A673 (cell line): ENCODE measurements at places on chromosomes 13 and 19. TPM values are rescaled to one million over a fixed set of nuclear protein-coding genes. Genes with fewer than 3 reads are reported as not detected.

The CGB1 gene
- total RNA-seq: not detected in 2 replicates

The GPR4 gene
- not detected in 2 replicates for total RNA-seq

The UBE2L5 gene
- 0.21 TPM in 1 of 2 replicates, not detected in the other for total RNA-seq

The ZNF470 gene
- total RNA-seq: 5.0 and 5.1 TPM in 2 replicates

The SLC1A6 gene
- 0.26 TPM in 1 of 2 replicates, not detected in the other for total RNA-seq

The RFPL4A gene
- not detected in 2 replicates for total RNA-seq

The ZNF471 gene
- total RNA-seq: 1.6 and 2.9 TPM in 2 replicates

The NALCN gene
- 0.35 and 0.52 TPM in 2 replicates for total RNA-seq

The ZNF556 gene
- total RNA-seq: not detected in 2 replicates

- H3K36me3 ChIP-seq: no peaks in the 10 kb centered on the region
- DNase-seq: peak; percentile 10
- no peaks in the 10 kb centered on the region for H3K27me3 ChIP-seq
Observed at GRCh38 chr13:84399320-84400085, 517.2 kb upstream of the SLITRK1 start.

GRCh38 chr13:60590800-60591747, 194.1 kb downstream of the TDRD3 start:
- H3K27me3 ChIP-seq: no peaks in the 10 kb centered on the region
- DNase-seq: peak; percentile 64
- no peak overlapping the region for H3K4me3 ChIP-seq
- peaks cover 18% of the 10 kb centered on the region for H3K4me1 ChIP-seq
- H3K36me3 ChIP-seq: no peaks in the 10 kb centered on the region
- no peak overlapping the region for H3K27ac ChIP-seq

- H3K27ac ChIP-seq: peak overlapping the region; percentile 17
- peak; percentile 59 for DNase-seq
- H3K4me3 ChIP-seq: no peak overlapping the region
- H3K4me1 ChIP-seq: peaks cover 21% of the 10 kb centered on the region
Observed at GRCh38 chr13:45510672-45511071, 45.9 kb downstream of the COG3 start.

DNA sequence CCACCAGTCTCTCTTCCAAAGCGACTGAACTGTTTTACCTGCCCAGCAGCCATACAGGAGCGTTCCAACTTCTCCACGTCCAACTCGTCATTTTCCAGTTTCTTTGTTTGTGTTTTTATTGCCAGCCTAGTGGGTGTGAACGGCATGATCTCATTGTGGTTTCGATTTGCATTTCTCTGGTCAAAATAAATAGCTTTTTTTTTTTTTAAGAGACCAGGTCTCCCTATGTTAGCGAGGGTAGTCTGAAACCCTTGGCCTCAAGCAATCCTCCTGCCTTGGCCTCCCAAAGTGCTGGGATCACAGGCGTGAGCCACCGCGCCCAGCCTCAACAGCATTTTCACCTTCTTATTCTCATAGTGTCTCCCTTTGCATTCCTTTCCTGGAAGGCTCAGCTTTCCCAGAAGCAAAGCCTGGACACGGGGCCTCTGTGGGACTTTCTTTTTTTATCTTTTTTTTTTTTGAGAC, 4.2 kb upstream of the JSRP1 start:
- H3K4me1 ChIP-seq: no peaks in the 10 kb centered on the region
- no peaks in the 10 kb centered on the region for H3K27me3 ChIP-seq
- H3K27ac ChIP-seq: no peak overlapping the region
- no peak overlapping the region for H3K4me3 ChIP-seq
- DNase-seq: no peak
- H3K36me3 ChIP-seq: no peaks in the 10 kb centered on the region

DNA sequence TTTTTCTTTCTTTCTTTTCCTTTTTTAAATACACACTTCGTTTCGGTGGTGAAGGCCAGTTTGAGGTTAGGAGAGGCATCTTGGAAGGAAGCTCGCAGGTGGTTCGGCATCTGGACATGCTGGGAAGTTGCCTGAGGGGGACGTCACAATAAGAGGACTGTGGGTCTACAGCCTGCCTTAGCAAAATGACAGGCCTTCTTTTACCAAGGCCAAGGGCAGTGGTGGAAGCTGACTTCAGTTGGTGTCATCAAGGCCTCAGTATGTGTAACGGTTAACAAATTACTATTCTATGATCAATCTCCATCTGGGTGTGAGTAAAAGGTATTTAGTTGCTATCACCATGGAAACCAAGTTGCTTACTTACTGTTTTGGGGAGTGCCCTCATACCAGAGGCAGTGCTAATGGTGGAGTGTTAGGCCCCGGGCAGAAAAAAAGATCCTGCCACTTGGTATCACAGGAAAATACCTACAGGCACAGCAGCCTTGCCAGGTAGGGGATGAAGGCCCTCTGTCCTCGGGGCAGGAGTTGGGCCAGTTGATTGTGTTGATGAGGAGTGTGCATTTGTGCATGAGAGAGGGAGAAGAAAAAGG, 10.3 kb downstream of the ACTN4 start:
- no peak overlapping the region for H3K4me3 ChIP-seq
- H3K27me3 ChIP-seq: no peaks in the 10 kb centered on the region
- peak overlapping the region; percentile 70 for H3K27ac ChIP-seq
- no peaks in the 10 kb centered on the region for H3K36me3 ChIP-seq

GRCh38 chr13:79398915-79399314, 7.1 kb downstream of the RBM26 start:
- peaks cover 12% of the 10 kb centered on the region for H3K4me1 ChIP-seq
- no peak for DNase-seq
- H3K27me3 ChIP-seq: no peaks in the 10 kb centered on the region
- H3K4me3 ChIP-seq: no peak overlapping the region
- peaks cover 43% of the 10 kb centered on the region for H3K36me3 ChIP-seq

DNA sequence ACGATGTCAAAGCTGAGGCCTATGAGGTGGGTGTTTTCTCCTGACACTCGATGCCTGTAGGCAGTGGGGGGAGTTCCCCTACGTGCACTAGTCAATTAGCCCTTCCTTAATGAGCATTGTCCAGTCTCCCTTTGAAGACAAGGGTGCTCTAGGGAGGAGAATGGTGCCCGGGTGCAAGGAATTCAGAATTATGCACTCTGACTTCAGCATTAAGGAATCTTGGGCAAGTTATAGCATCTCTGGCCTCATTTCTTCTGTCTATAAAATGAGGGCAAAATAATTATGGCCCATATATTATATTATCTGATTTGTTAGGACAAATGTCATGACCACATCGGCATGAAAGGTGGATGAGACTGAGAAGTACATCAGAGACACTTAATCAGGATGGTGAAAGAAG, 82.1 kb upstream of the SLC7A1 start:
- peaks cover 4% of the 10 kb centered on the region for H3K27me3 ChIP-seq
- H3K36me3 ChIP-seq: no peaks in the 10 kb centered on the region
- no peaks in the 10 kb centered on the region for H3K4me1 ChIP-seq
- H3K4me3 ChIP-seq: no peak overlapping the region
- no peak for DNase-seq

DNA sequence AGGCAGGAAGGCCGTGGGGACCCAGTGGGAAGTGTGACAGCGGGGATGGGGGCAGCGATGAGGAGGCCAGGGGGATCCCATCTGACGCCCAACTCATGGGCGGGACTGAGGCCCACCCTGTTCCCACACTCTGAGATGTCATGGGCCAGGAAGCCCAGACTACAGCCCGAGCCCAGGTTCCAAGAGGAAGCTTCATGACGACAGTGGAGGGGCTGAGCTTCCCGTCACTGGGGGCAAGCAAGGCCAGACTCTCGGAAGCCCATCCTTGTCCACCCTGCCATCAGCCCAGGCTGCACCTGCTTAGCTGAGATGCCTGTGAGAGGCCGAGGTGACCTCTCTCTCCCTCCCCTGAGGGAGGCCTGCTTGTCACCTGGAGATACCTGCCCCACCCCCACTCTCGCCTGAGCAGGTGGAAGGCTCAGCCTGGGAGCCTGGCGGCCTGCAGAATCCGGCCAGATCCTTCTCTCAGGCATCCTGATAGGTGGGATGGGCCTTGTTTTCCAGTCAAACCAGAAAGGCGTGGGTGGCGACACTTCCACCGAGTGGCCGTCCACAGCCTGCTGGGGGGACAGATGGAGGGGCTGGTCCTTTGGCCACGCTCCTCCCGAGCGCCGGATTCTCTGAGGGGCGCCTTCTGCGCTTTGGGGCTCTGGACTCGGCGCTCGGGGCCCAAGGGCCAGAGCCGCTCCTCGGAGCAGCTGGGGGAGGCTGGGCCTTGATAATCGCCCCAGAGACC, 4.8 kb downstream of the ZBTB7A start:
- peaks cover 3% of the 10 kb centered on the region for H3K36me3 ChIP-seq
- no peaks in the 10 kb centered on the region for H3K27me3 ChIP-seq
- peaks cover 7% of the 10 kb centered on the region for H3K4me1 ChIP-seq
- H3K27ac ChIP-seq: no peak overlapping the region
- no peak for DNase-seq

DNA sequence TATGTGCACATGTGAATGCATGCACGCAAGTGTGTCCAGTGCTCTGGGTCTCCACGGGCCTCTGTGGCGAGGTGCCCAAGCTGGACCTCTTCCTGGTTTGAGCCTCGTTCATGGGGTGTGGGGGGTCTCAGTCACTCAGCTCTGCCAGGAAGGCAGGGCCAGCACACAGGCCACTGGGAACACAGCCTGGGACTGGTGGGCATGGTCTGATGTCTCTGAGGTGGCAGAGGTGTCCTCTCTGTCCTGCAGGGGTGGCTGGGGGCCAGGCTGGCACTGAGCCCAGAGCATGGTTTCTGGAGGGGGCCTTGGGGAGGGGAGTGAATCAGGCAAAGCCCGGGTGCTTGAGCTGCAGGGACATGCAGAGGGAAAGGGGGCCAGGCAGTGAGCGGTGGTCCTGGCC, 9.4 kb downstream of the LRP3 start:
- H3K4me3 ChIP-seq: no peak overlapping the region
- no peak for DNase-seq
- no peaks in the 10 kb centered on the region for H3K27me3 ChIP-seq
- H3K27ac ChIP-seq: no peak overlapping the region

- no peaks in the 10 kb centered on the region for H3K4me1 ChIP-seq
- no peaks in the 10 kb centered on the region for H3K27me3 ChIP-seq
Observed at GRCh38 chr13:87777387-87777786, 106.2 kb downstream of the SLITRK5 start.

- H3K27ac ChIP-seq: peak overlapping the region; percentile 79
- DNase-seq: peak; percentile 42
- no peaks in the 10 kb centered on the region for H3K36me3 ChIP-seq
- no peaks in the 10 kb centered on the region for H3K27me3 ChIP-seq
- peaks cover 29% of the 10 kb centered on the region for H3K4me1 ChIP-seq
Observed at GRCh38 chr13:51786425-51787265, 17.3 kb downstream of the DHRS12 start.
